Fibroblast of upper back skin (primary cell): ENCODE measurements at places on chromosomes 2 and 18.
A peak's percentile ranks its signal among the peaks of the same experiment; 100 is the strongest.

- no peak for DNase-seq
Measured at GRCh38 chr2:45394842-45395241, 216.2 kb downstream of the SRBD1 start.

GRCh38 chr2:101696272-101697123, 1.0 kb upstream of the MAP4K4 start:
- no peak for DNase-seq

- peak; percentile 65 for DNase-seq
Measured at GRCh38 chr2:173191601-173192000, 116.0 kb downstream of the MAP3K20 start.

DNA sequence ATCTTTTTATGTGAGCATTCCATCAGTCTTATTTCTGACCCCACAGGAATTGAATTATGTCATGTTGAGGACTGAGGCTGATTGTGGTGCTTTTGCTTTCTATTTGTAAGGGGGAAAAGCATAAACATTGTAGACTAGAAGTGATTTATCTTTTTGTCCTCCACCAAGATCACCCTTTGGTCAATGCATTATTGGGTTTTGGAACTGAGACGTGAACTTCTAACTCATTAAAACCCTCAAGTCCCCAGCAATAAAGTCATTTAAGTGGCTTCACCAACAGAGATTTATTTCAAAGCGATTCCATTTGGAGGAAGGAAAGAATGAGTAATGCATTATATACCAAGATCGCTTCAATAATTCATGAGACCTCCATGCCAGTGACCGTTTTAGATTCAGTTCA, 75.5 kb upstream of the TXNDC2 start:
- no peak for DNase-seq

DNA sequence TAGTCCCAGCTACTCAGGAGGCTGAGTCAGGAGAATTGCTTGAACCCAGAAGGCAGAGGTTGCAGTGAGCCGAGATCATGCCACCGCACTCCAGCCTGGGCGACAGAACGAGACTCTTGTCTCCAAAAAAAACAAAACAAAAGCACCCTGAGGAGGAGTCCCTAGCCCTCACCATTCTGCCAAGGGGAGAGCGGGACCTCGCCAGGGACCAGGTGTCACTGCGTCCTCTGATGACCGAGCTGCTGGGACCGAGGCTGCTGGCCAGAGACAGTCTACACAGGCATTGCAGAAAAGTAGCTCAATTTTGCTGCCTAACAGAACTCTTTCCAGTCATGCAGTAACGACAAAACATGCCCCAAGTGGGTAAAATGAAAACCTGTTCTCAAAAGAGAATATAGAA, 18.4 kb downstream of the NCK2 start:
- no peak for DNase-seq

- DNase-seq: peak; percentile 72
Measured at GRCh38 chr2:37449761-37450296, 105.4 kb downstream of the QPCT start.

DNA sequence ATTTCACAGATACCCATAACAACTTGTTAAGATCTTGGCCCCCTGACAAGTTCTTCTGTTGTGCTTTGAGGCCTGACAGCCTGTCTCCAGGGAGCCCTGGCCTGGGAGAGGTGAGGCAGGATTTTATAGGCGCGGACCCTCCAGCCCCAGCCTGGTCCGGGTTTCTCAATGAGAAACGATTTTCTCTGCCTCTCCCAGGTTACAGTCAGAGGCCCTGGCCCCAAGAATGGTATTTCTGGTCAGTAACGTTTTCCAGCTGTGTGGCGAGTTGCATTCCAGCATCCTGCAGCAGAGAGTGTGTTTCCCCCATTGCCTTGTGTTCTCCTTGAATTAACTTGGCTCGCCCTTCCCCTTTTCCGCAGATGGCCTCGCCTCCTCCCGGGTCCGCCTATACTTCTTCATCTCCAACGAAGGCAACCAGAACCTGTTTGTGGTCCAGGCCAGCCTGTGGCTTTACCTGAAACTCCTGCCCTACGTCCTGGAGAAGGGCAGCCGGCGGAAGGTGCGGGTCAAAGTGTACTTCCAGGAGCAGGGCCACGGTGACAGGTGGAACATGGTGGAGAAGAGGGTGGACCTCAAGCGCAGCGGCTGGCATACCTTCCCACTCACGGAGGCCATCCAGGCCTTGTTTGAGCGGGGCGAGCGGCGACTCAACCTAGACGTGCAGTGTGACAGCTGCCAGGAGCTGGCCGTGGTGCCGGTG, 3.0 kb downstream of the INHBB start:
- peak; percentile 54 for DNase-seq

- DNase-seq: no peak
Measured at GRCh38 chr2:222299906-222300725, 1.3 kb upstream of the PAX3 start.

GRCh38 chr2:217941339-217941738, 61.5 kb downstream of the TNS1 start:
- no peak for DNase-seq

GRCh38 chr2:55952415-55952814, 28.8 kb upstream of the EFEMP1 start:
- no peak for DNase-seq

DNA sequence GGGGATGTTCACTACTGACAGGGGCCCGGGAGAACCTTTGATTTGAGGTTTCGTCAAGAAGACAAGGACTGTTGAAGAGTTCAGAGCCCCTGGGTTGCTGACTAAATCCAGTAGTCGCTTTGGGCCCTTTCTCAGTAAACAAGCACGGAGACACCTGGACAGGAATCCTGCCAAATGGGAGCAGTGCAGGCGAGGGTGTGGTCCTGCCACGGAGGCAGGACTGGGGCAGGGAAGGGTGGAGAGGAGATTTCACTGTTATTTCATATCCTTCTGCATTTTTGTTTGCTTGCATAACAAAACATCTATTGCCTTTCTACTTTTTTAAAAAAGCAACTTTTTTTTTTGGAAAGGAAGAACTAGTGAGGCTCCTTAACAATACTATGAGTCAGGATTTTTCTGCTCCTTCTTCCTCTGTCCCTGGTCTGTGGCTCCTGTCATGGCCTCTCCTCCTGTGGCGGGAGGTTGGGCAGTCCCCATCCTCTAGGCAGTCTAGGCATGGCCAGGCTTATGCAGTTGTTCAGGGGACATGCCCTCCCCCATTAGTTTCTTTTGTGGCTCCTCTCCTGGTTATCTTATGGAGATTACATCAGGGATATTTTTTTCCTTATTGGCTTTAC, 57.7 kb downstream of the ARHGEF4 start:
- DNase-seq: no peak

GRCh38 chr18:48123324-48123723, 192.9 kb upstream of the SMAD2 start:
- no peak for DNase-seq

DNA sequence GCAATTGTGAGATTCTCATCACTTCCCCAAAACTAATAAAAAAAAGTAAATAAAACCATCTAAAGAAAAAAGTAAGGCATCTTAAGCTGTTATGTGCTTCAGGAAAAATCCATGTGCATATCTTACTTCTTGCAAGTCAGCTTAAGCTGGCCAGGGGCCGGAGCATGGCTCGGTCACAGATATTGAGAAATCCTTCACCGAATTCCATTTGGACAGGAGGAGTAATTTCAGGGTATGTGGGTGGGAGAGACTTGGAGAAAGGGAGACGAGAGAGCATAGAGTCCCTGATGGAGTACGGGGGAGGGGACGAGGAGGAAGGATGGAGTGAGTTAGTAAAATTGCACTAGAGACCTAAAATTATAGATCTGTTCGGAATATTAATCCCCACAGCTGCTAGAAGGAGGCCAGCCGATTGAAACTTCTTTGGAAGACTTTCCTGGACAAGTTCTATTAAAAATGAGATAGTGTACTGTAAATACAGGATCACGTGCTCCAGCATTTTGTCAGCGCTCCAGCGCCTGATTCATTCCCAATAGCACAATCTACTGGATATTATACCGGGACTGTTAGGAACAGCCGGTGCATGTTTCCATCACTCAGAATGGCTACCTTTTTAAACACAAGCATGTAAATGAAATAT, 438.5 kb downstream of the ZNF516 start:
- peak; percentile 10 for DNase-seq

- DNase-seq: peak; percentile 11
Measured at GRCh38 chr2:221518201-221518934, 53.7 kb downstream of the EPHA4 start.

GRCh38 chr2:85680707-85681371, 12.8 kb upstream of the SFTPB start:
- no peak for DNase-seq

DNA sequence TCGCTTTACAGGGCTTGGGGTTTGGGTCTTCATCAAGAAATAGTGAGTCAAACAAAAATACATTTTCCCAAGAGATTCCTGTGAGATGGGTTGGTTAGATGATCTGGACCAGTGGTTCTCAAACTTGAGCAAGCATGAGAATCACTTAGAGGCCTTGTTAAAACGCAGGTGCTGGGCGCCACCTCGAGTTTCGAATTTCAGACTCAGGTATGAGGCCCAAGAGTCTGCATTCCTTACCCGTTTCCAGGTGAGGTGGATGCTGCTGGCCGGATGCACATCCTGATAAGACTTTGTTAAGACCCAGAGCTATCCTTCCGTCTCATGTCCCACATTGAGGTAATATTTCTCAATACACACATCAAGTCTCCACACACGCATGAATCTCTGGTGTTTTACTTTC, 707.8 kb upstream of the SALL3 start:
- DNase-seq: no peak

GRCh38 chr18:44533071-44533470, 147.6 kb upstream of the SETBP1 start:
- peak; percentile 55 for DNase-seq

- DNase-seq: no peak
Measured at GRCh38 chr2:68225119-68225632, 27.2 kb downstream of the PPP3R1 start.

- no peak for DNase-seq
Measured at GRCh38 chr2:105329197-105329554, 359 bp downstream of the TGFBRAP1 start.

DNA sequence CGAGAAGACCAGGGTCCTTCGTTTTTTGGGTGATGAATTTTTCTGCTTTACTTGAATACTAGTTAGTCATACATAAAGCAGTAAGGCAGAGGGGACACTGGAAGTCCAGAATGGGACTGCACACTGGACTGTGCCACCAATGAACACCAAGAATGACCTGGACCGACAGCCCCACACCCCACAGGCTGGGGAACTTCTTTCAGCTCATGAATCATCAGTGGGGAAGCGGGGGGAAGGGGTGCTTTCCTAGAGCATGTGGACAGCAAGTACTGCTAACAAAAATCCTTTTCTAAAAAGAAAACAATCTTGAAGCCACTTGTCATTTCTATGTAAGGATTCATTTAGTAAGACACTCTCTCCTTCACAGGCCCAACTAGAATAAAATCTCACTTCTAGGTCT, 86.0 kb downstream of the DTNB start:
- peak; percentile 49 for DNase-seq

GRCh38 chr2:10028988-10029874, 14.1 kb upstream of the KLF11 start:
- no peak for DNase-seq

GRCh38 chr18:49279041-49279440, 181.4 kb downstream of the DYM start:
- DNase-seq: no peak

DNA sequence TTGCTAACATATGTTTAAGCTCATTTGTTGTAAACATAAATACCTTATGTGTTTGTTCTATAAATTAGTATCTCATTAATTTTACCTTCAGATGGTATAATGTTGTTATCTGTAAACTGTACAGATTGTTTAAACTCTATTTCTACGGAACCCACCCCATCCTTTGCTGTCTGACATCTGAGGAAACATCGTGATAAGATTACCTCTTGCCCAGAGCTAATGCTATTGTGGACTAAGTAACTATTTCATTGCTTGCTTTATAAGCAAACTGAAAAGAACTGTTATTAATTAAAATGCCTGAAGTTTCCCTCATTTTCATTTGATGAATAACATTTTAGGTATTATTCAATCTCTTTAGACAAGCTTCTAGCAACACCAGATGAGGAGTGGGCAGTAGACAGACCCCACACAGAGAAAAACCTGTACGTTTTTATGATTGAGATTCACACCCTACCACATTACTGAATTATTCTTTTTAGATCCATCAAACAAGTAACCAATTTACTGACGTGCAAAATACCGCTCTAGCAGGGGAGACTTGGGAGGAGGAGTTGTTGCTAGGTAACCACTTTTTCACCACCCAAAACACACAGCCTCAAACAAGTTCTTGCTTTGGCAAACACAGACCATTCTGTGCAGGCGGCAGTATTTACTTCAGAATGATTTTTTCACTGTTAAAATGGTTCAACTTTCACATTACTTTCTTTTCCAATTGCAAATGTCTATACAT, 1.9 kb upstream of the SYT4 start:
- no peak for DNase-seq

DNA sequence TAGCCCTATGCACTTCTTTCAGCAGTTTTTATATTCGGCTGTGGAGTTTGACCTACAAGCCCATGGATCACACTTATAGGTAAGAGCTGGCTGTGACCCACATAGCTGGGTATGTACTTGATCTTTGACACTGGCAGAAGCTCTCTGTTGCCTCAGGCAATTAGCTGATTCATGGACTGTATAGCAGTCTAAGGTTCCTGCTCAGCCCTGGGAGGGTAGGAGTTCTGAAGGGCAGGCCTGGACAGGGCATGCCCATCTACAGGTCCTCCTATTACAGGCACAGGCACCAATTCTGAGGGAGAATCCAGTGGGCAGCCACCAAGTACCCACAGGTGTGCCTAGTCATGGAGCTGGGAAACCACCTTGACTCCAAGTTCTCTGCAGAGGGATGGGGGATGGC, 301.8 kb upstream of the GALNT5 start:
- DNase-seq: no peak

- peak; percentile 57 for DNase-seq
Measured at GRCh38 chr2:203650860-203651613, 55.4 kb upstream of the CD28 start.

DNA sequence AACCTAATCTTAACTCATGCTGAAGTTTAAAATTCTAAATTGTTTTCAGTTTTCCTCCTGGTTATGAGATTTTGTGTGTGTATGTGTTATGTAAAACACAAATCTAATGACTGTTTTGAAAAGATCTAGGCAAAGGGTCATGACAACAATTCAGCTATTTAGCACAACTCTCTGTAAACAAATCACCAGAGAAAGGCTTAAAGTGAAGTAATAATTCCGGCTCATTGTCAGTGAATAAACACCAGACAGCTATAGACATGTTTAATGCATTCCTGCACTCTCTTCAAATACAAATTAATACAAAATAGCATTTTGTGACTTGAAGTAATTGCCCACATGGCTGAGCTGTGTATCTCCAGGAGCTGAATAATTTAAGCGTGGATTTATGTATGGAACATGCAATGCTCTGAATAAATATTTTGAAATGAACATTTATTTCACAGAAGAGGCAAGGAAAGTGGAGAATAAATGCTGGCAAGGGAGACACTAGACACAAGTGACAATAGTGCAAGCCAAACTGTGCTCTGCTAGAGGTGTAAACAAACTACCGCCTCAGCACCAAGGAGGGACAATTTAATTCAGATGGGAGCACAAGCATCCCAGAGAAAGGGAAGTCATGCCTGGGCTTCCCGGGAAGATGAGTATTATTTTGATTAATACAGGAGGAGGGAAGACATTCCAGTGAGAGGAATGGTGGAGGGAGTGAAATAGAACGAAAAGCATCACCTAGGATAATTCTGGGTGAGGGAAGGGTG, 133.6 kb upstream of the XPO1 start:
- DNase-seq: no peak

- DNase-seq: no peak
Measured at GRCh38 chr2:23708771-23709170, 218.2 kb downstream of the ATAD2B start.

- no peak for DNase-seq
Measured at GRCh38 chr2:111105926-111106325, 14.8 kb upstream of the BCL2L11 start.

GRCh38 chr2:70607121-70607561, 53.5 kb upstream of the TGFA start:
- DNase-seq: peak; percentile 23
